Thoracic aorta endothelial cell (primary cell): ENCODE measurements at places on chromosomes 1 and 21. TPM values are rescaled to one million over a fixed set of nuclear protein-coding genes. Genes with fewer than 3 reads are reported as not detected.

The FMO3 gene
- total RNA-seq, result not detected in 2 replicates

The PDC gene
- not detected in 2 replicates for total RNA-seq

The IGSF9 gene
- 0.07 TPM in 1 of 2 replicates, not detected in the other for total RNA-seq

The CAPN9 gene
- total RNA-seq, result under 0.01 TPM in 1 of 2 replicates, not detected in the other

The ITGB3BP gene
- total RNA-seq, result 42.6 and 60.0 TPM in 2 replicates

The USP24 gene
- total RNA-seq, result 56.8 and 69.1 TPM in 2 replicates

The FCAMR gene
- not detected in 2 replicates for total RNA-seq

The SH2D1B gene
- 0.07 TPM in 1 of 2 replicates, not detected in the other for total RNA-seq
